NCI-H748 treated with DMSO at 0.1 percent for 48 hours (cell line): ENCODE measurements at places on chromosomes 1 and 21.

- DNase-seq, result no peak
These were observed 28.2 kb upstream of the CLSTN1 start for GRCh38 chr1:9852004-9852403.

DNA sequence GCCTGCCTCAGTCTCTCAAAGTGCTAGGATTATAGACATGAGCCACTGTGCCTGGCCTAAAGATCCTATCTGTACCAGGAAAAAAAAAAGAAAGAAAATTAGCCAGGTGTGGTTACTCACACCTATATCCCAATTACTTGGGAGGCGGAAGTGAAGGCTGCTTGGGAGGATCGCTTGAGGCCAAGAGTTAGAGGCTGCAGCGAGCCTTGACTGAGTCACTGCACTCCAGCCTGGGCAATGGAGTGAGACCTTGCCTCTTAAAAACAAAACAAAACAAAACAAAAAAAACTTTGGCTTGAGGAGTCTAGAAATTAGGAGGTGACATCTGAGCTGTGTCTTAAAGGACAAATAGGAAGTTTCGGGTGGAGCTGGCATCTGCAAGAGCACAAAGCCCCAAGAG, 38.7 kb upstream of the KIF26B start:
- no peak for DNase-seq

- no peak for DNase-seq
These were observed 31.5 kb downstream of the TNFSF4 start for GRCh38 chr1:173175514-173176145.

DNA sequence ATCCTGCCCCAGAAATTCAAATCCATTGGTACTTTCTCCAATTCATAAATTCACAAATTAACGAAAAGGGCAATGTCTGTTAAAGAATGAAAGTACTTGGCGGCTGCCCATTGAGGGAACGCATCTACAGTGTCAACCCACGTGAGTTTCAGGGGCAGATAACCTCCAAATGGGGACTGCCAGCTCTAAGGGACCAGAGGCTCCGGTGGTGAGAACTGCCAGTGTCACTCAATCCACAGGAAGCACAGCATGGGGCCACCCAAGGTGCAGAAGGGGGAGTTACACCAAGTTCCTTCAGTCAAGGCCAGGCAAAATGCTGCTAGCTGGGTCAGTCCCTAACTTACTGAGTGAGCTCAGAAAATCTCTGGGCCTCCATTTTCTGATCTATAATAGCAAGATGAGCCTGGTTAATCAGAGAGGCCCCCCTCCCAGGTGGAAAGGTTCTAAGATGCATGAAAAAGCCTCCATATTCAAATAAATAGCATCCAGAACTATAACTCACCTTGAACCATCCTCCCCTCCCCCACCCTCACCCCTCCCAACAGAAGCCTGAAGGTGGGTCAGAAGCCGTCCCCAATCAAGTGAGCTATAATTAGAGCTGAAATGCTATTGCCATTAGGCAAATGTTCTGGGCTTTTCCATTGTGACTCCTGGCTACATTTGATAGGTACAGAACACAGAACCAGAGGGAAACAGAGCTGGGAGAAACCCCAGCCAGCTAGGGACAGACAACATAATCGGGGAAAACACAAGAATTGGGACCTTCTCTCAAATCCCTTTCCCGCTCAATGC, 41.7 kb downstream of the LRP8 start:
- no peak for DNase-seq

- DNase-seq, result no peak
These were observed 173.4 kb downstream of the S1PR1 start for GRCh38 chr1:101410048-101410878.

GRCh38 chr1:241323514-241324195, 33.4 kb downstream of the RGS7 start:
- no peak for DNase-seq

GRCh38 chr1:203673550-203674411, 47.1 kb downstream of the ATP2B4 start:
- DNase-seq, result no peak

DNA sequence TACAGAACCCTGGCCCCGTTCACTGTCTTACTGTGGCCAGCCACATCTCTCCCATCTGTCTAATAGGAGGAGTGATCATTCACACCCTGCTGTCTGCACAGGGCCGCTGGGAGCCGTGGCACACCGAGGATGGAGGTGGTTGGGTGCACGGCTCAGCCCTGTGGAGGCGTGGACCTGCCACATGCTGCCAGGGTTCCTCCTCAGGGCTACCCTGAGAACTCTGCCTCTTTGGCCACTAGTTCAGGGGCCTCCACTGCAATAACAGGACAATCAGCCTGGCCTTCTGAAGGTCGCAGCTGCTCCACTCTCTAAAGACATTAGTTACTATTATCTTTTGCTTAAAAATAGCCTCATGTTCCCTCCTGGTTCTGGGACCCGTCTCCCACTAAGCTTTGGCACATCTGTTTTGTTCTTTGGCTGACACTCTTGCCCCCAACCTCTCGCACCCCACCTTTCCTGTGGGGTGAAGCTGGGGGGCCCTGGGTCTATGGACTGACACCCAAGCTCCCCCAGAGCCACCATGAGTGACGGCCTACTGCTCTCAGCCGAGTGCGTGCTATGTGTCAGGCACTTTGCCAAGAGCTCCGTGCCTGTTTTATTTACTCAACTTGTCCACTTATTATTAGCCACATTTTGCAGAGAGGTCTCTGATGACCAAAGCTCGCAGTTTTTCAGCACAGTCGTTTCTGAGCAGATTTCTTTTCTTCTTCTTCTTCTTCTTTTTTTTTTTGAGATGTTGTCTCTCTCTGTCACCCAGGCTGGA, 66.3 kb downstream of the ARHGEF10L start:
- DNase-seq, result peak; percentile 4

GRCh38 chr1:14901371-14901954, 252.1 kb upstream of the TMEM51 start:
- no peak for DNase-seq

DNA sequence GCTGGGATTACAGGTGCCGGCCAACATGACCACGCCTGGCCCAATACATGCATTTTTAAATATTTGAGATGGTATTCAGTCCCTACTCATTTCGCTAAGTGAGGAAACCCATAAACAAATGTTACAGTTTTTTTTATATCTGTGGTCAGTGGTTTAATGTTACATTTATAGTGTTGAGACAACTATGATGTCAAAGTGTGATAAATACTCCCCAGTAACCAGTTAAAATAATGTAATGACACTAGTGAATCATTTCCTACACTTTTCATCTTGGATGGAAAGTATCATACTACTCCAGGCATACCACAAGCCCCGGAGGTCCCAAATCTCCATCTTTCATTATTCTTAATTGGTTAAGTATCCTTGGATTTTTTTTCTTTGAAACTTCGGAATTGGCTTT, 87.5 kb upstream of the KIF26B start:
- DNase-seq, result no peak

DNA sequence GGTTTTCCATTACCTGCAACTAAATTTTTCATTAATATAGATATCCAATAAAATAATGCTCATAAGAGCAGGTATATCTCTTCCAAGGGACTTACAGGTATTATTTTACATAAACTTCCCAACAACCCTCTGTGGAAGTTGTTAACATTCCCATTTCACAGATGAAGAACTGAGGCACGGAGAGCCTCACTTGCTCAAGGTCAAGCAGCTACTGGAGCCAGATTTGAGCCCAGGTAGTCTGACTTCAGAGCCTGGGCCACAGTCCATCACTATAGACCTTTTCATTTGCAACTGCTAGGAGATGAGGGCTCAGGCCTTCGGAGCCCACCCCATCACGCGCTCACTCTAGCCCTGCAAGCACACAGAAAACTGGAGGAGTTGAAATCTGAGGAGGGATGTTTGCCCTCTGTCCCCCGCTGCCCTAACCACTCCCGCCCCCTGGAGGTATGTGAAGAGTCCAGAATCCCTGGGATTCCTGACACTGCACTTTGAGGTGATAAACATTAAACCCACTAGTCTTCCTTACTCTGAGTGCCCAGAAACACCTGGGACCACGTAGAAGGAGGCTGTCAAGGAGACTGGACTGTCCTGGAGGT, 11.7 kb upstream of the ALPL start:
- DNase-seq, result no peak

DNA sequence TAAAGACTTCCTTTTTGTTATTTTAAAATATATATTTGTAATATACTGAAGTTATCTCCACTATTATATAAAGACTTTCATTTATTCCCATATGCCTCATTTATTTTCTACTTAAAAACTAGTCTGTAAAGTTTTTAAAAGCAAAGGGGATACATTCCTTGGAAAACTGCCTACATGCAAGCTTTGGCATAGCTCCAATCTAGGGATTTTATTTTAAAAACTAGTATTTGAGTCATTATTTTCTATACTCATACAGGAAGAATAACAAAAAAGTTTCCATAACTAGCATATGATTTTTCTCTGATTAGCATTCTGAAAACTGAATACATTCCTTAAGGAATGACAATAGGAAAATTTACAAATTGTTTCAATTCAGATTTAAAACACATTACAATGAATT, 88.9 kb downstream of the COL24A1 start:
- DNase-seq, result no peak

DNA sequence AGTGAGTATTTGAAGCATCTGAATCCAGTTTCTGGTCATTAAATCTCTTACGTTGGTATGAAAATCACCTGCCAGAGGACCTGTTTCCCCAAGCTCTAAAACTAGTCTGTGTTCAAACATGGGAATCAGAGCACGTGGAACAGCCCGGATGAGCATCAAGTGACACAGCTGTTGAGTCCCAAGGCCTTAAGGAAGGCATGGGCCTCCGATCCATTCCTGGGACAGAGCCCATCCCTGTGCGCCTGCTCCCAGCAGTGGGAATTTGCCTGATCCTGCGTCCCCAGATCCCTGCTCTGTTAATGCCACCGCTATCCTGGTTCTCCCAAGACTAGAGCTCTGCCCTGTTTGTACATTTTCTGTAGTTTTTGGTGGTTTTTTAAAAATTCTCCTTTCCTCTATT, 68.4 kb upstream of the FBXO28 start:
- no peak for DNase-seq

DNA sequence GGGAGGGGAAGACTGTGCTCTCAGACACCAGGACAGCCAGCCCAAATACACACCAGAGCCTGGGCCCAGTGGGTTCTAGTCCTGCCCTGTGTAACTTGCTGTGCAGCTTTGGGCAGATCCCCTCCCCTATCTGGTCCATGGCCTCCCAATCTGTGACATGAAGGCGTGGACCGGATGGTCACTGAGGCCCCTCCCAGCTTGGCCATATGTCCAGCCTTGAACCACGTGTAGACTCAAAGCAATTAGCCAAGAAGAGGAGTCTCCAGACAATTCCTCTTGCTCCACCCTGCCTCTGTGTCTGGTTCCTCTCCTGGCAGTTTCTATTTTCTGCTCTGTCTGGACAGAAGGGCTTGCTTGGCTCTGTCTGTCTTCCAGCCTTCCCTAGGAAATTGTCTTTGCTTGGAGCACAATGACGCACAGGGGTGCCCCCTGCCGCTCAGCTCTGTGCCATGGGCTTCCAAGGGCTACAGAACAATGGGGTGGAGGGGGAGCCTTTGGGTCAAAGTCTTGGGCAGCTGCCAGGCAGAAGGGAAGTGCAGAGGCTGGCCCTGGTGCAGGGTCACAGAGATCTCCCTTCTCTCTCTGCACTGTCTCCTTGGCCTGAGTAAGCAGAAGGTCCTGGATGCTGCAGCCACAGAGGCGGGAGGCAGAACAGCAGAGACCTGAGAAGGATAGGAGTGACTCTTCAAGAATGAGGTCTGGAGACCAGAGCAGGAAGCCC, 66.1 kb downstream of the TENT5C start:
- DNase-seq, result no peak

DNA sequence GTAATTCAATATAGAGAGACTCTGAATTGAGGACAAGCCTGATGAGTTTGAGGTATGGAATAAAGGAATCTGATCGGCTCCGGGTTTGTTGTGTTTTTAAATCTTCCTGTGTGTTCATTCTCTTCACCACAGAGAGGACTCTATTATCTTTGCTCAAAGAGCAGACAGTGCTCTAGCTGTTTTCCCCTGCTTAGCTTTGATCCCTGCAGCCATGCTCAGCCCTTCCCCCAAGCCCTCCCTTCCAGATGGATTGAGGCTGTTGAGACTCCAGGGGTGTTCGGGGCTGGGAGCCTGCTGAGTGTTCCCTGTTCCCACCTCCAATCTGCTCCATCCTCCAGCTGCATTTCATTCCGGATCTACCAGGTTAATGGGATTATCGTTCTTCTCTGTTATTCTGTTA, 74.2 kb upstream of the CXADR start:
- peak; percentile 1 for DNase-seq

DNA sequence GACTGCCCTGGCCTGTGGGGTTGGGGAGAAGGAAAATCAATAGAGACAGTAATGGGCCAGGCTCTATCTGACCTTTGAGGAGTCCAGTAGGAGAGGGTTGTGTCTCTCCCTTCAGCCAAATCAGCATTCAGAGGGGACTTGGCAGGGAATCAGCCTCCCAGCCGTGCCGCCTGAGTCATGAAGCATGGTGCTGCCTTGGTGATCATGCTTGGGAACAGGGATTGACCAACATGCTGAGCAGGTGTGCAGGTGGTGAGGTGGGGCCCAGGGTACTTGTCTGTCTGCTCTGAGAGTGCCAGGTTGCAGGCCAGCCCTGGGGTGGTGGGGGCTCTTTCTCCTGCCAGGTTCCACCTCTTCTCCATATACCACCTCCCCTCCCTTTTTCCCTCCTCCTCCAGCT, 58.9 kb upstream of the TLR5 start:
- no peak for DNase-seq

GRCh38 chr1:55245781-55246180, 30.6 kb upstream of the USP24 start:
- no peak for DNase-seq

DNA sequence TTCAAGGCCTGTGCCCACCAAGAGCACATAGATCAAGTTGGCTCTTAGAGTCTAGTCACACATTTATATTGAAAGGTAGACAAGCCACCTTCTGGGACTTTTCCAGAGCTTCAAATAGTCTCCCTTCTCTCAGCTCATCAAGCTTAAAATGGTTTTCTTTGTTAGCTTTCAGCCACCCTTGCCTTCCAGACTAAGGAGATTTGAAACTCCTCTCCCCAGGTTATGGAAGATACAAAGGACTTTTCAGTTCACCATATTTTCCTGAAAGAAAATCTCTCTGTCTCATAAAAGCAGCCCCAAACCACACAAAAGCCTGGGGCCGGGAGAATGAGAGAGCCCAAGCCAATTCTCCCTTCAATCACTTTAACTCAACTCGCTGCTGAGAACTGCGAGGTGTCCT, 134.1 kb downstream of the ZC3H11B start:
- no peak for DNase-seq

GRCh38 chr1:234727018-234727940, 117.3 kb upstream of the IRF2BP2 start:
- DNase-seq, result no peak

DNA sequence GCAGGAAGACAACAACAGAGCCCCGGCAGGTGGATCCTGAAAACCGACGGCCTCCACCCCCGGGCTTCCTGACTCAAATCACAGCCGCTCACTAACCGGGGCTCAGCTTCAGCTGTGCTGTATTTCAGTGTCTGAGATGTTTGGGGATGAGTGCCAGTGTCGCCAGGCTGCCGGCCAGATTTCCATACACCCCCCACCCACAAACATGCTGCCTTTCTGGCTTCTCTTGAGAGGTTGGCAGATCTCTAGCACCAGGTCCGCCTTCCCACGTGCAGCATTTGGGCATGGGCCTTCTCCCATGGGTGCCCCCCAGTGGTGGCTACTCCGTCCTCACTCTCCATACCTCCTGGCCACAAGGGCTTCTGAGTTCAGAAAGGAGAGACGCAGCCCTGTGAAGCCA, 34.8 kb downstream of the KCNAB2 start:
- DNase-seq, result no peak
